ENCODE measurements at places on chromosomes 12 and 14.

DNA sequence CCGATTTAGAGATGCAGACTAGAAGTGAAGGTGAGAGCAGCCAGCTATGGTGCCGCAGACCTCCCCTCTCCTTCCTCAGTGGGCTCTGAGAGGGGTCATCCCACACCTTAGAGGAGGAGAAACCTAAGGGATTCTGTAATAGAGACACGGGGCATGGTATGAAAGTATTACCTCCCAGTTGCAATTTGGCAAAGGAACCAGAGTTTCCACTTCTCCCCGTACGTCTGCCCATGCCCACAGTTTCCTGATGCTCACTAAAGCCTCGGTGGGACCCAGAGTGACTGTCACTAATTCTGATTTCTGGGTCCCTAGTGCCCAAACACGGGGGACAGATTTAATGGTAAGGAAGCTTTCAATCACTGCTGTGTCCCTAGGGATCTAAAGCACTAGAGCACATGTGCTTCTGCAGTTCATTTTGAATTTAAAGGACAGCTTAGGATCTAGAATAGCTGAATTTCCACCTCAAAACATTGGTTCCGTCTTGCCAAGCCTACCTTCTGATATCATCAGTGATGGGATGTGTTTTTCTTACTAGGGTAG lies 44.1 kb downstream of the DAD1 start:
- DNase-seq = peak; percentile 37

DNA sequence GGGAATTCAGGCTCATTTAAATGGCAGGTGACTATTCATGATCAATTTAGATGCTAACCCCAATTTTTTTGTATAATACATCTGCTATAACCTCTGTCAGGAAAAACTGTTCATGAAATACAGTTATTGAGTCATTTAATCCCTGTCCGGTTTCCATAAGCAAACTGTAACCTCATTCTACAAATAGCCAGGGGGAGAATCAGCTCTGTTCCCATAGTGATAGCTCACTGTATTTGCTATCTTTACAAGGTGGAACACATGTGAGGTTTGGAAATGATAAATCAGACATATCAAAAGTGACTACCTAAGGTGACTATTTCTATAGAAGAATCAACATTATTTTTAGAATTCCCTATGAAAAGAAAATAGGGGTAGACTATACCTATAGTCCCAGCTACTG lies 38.6 kb upstream of the VPS33A start:
- DNase-seq = no peak

- DNase-seq = no peak
These were observed 46.7 kb downstream of the TGFB3 start for GRCh38 chr14:75934998-75935628.

DNA sequence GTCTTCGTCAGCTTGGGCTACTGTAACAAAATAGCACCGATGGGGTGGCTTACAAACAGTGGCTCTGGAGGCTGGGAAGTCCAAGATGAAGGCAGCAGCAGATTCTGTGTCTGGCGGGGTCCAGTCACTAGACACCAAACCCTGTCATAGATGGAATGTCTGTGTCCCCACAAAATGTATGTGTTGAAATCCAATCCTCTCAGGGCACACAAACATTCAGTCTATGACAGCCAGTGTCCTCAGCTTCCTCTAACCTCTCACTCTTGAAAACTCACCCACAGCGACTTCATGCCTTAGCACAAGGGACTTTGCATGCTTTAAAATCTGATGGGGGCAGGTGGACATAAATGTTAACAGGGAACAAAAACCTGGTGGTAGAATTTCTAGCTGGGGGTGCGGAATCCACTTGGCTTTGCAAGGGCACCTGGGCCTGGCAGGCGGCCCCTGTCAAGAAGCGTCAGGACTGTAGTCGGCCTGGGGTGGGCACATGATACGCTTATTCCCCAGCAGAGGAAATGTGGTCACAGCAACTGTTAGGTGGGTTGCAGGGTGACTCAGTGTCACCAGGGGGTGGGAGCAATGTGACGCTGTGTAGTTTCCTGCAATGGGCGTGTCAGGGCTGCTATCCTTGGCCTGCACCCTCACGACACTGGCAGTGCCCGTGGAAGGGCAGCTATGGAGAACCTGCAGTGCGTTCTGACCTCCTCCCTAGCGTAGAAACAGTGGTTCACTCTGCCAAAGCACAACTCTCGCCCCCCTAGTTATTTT lies 17.7 kb downstream of the RIN3 start:
- peak; percentile 73 for DNase-seq

DNA sequence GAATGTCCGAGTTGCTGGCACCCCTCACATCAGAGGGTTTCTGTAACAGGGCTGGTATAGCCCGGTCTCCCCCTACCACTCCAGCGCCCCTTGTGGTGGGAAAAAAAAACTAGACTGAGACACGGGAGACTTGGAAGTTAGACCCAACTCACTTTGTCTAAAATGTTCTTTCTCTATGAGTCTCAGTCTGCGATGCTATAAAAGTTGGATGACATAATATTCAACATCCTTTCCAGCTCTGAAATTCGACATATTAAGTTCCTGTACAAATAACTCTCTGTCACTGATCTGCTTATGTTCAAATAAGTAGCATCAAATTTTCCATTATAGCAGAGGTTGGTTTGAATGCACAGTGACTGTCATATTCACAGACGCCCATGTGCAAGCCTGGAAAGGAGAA lies 25.7 kb upstream of the TC2N start:
- DNase-seq = no peak

DNA sequence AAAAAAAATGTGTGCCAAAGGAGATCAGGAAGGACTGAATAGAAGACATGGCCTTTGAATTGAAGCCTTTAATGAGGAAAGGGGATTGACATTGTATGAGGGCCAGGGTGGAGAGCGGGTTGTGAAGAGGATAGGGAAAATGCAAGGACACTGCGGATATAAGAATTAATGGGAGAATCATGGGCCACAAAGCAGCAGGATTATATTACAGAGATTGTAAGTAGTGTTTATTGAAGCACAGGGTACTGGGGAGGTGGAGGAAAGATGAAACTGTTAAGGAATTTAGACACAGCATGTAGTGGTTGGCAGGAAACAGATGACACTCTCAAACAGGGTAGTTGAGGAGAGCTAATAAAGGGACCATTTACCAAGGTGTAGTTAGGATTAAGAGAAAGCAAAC lies 16.4 kb upstream of the POC1B start:
- no peak for DNase-seq

DNA sequence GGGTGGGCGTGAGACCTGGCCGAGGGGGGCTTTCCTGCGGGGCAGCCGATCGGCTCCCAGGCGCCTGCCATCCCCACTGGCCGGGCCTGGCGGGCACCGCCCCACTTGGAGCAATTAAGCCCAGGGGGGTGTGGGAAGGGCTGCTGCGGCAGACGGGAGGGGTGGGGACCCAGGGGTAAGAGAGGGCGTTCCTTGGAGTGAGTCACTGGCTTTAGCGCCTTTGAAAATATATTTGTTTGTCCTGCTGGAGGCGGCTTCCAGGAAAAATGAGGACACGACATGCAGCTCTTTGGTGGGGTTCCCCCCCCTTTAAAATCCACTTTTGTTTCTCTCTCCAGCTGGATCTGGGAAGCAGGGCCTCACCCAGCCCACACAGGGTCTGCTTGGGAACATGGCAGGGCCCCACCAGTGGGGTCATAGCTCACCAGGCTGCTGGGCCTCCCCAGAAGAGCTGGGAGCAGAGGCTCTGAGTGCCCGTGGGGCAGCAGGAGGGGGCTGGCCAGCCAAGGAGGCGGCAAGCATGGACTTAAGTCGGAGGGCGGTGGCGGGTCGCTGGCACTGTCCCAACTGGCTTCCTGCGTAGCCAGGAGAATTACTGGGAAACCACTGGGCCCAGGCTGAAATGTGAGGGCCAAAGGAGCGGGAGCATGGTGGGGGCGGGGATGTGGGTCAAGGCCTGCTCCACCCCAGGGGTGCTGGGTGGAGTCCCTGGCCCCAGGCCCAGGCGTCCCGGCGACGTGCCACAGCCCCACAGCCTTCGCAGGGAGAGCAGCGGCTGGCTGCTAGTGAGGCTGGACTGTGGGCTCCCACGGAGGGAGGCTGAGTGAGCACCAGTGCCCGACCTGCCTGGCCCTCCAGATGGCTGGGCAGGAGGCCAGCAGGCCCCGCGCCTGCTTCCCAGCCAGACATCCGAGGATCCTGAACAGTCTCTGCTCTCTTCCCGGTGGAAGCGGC lies 128.0 kb downstream of the RFLNA start:
- no peak for DNase-seq

DNA sequence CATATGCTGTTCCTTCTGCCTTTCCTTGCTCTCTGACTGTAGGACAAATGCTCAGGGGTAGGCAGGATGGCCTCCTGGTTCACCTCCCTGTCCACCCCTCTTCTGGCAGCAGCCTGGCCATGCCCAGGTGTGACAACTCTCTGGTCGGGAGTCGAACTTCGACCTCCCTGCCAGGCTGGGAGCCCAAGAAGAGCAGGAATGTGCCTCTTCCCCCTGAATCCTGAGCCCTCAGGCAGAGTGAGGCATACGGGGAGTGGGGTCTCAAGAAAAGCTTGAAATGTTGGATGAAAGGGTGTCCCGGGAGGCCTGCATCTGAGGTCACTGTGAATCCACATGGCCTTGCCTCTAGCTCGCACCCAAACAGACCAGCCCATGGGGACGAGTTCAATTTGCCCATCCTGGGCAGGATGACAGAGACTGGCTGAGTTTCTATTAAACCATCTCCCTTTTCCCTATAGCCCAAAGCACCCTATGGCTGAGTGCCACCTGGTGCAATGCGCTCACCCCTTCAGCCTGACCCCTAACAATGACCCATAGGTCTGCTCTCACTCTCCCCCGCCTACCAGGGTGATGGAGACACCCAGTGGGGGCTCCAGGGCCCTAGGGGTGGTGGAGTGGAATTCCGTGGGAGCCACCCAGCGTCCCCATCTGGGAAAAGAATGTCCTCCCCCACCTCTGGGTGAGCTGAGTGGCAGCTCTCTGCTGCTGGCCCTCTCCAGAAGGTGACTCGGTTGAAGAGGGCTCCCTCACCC lies 52.9 kb upstream of the DIO3 start:
- no peak for DNase-seq
